ENCODE measurements at places on chromosomes 7 and 10.
A peak's percentile ranks its signal among the peaks of the same experiment; 100 is the strongest.

- DNase-seq = peak; percentile 25
These were observed 164.1 kb upstream of the CDCA7L start for GRCh38 chr7:22109761-22110160.

- DNase-seq = no peak
These were observed 24.6 kb downstream of the GLRX3 start for GRCh38 chr10:130160775-130161174.

- DNase-seq = no peak
These were observed 39.5 kb downstream of the IL2RA start for GRCh38 chr10:6022660-6023059.

GRCh38 chr10:11225935-11226334 lies 208.3 kb downstream of the CELF2 start:
- DNase-seq = no peak

DNA sequence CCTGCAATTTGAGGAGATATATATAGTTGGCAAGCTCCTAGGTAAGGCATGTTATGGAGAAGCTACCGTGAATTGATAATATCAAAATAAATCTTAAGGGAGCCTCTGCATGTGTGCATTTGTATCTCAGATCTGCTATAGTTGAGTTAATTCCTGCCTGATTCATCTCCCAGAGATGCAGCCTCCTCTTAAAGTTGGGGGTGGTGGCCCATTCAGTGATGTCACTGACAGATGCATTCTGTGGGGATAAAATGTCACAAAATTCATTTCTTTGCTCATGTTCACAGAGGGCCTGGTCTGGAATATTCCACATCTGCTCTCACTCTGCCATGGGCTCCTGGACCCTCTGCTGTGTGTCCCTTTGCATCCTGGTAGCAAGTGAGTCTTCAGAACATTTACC lies 185.8 kb upstream of the PRSS1 start:
- DNase-seq = no peak

GRCh38 chr10:110067960-110068770 lies 60.4 kb downstream of the ADD3 start:
- no peak for DNase-seq

GRCh38 chr7:13920053-13920697 lies 69.3 kb downstream of the ETV1 start:
- peak; percentile 98 for DNase-seq

DNA sequence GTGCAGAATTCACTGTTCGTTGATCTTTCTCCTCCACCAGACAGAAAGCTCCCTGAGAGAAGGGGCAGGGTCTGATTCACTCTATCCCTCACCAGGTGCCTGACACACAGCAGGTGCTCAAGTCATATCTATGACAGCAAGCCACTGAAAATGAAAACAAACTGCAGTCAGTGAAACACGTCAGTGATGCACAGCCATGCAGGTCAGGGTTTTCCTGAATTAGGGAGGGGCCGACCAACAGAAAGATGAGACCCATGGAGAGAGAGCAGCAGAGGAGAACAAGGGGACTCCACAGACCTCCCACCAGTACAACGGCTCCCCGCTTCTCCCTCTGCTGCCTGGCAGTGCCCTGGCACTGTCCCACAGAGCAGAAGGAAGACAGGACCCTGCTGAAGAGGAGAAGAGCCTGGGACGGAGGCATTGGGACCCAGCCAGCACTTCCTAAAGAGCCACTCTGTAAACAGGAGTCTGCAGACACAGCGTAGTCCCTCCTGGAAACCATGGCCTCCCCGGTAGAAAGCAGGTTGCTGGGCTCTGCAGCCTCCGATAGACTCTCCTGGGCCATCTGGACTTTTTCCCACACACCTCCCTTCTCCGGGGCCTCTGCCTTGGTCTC lies 50.3 kb downstream of the FAM53B start:
- peak; percentile 53 for DNase-seq

GRCh38 chr7:133275446-133276095 lies 22.7 kb downstream of the EXOC4 start:
- no peak for DNase-seq

DNA sequence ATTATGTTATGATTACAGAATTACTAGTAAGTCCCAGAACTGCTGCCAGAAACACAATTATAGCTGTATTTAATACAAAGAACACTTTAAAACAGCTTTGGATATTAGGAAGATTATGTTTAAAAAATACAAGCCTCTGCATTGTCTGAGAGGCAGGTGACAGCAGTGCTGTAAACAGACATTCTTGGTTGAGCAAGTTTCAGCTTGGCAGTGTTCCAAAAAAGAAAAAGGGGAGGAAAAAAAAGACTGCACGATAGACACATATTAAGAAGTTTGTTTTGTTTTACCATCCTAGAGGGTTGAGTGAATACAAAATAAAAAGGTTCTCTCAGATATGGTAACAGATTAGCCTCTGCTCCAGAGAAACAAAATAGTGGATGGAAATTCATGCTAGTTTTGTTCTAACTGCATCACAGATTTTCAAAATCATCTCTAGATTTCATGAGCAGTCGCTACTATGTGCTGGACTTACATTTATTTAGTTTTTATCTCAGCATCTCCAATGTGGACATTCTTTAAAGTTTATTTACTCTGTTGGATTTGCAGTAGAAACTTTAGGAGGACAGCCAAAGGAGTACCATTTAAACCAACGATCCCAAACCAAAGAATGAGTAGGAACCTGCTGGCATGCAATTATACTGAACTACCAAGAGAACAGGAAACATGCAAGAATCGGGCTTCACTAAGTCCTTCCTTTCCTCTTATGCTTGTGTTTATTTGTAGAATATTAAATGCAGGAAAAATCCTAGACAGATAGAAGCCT lies 9.0 kb downstream of the FAM204A start:
- DNase-seq = peak; percentile 16

- no peak for DNase-seq
These were observed 237.4 kb downstream of the WDR11 start for GRCh38 chr10:121088524-121088923.

DNA sequence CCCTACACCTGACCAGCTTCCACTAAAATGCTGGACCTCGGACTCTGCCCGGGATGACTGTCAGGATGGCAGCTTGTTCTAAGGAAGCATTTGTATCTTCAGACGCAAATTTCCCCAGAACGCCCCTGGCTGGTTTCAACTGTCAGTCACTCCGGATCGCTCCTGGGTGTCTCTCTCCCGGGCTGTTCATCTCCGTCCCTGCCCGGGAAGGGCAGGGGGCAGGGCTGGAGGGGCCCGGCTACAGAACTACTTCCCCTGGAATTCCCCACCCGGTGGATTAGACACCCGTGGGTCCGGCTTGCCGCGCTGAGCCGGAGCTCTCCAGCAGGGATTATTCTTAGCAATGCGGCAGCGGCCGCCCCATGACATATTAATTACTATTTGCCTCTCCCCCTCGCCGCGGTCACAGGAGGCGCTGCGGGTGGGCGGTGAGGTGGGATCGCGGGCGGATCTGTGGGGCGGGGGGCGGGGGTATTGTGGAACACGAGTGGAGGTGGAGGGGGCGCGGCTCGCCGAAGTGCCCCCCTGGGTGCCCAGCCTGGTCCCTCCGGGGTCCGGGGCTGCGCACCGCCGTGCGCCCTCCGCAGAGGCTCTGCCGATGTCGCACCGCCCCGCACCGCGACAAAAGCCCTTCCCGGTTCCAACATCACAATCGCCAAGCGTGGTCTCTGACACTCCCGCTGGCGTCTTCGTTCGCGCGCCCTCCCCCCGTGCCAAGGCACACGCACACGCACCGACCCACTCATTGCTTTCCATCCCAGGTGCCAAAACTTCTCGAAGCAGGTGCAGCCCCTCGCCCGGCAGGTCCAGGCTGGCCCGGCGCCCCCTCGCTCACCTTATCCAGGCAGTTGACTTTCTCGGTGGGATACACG lies 276.1 kb upstream of the NEBL start:
- DNase-seq = peak; percentile 34

DNA sequence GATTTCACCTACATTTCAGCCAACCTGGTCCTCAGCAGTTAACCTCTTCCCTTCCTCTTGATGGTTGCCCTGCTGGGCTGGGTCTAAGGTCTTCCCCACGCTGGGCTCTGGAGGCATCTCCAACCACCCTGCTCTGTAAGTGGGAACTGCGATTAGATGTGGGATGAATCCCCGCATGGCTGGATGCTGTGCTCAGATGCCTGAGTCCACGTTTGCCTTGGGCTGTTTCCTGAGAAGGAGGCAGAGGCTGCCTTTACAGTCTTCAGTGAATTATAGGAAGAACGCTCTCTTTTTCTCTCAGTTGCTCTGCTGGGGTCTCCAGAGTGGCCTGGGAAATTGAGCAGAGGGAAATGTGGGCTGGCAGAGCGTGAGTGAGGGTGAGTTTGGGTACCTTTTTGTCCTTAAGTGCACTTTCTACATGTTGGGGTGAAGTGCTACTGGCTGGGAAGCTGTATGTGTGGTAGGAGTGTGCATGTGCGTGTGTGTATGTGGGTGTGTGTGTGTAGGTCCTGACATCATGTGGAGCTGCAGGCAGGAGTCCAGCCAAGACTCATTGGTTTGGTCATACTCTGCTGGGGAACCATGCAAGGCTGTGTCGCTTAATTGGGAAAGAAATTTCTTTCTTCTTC lies 1.5 kb downstream of the GIMAP8 start:
- no peak for DNase-seq

DNA sequence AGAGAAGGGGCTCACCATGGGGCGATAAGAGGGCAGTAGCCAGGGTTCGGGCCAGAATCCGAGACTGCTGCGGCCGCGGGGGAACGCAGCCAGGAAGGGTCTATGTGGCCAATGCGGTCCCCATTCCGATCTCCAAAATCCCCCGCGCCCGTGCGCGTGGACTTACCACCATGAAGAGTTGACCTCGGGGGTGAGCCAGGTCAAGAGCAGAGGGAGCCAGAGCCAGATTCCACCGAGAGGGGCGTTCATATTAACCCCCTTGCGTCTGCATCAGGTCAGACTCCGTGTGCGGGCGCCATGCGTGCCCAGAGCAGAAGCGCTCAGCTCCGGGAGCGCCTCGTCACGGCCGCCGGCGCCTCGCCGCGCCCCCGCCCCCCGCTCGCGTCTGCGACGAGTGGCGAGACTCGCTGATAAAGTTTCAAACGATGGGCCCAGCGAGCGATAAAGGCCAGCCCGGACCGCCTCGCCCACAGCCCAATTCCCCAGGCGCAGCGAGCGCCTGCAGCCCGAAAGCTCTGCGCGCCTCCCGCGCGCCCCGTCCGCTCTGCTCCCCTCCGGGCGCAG lies at the start of gene WNT2:
TSS of gene WNT2 (minus strand) at position 318 of the 564 bp plus-strand sequence. CDS start at position 249, 69 bp downstream.
- DNase-seq = no peak

- DNase-seq = peak; percentile 84
These were observed 131.8 kb downstream of the SEMA3E start for GRCh38 chr7:83517035-83517700.

GRCh38 chr7:128914566-128915151 lies 4.2 kb upstream of the KCP start:
- DNase-seq = no peak

GRCh38 chr7:113285411-113285810 lies 167.1 kb upstream of the SMIM30 start:
- no peak for DNase-seq

DNA sequence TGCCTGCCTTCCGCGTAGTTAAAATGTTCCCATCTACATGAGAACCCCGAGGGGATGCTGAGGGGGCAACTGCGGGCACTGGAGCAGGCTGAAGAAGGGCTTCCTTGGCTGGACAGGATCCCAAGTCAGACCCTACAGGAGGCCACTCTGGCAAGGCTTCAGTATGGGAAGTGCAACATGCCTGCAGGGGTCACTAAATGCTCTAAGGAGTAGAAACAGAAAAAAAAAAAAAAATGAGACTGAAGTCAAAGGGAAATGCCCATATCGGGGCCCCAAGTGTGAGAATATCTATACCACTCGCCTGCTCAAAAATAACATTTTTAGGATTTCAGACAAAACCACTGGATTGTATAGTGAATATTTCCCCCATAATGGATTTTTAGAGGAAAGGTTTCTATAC lies 33.5 kb downstream of the FAM204A start:
- no peak for DNase-seq

DNA sequence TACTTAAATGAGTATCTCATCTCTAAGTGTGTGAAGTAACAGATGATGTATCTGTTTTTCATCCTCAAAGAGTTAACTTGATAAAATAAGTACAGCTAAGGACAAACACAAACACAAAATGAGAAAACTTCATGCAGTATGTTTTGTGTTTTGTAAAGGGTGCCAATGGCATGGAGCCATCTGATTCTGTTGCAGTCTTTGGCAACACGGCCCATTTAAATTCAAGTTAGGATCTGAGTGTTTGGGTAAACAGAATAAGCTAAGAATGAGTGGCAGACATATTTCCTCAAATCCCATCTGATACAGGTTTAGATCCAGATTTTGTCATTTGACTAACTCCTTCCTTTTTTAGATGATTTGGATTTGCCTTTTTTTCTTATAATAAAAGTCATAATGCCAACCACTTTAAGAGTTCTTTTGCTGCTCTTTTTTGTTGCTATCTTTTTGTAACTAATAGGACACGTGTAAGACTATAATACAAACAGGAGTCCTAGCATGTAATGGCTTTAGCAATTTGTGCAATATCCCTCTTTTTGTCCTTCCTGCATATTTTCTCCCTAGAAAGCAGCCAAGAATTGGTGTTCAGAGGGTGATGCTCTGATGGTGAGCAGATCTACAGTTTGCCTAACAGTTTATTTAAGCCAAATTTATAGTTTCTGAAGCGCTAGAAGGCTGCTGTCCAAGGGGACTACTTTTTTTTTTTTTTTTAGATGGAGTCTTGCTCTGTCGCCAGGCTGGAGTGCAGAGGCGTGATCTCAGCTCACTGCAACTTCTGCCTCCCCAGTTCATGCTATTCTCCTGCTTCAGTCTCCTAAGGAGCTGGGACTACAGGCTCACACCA lies 18.9 kb upstream of the ACTA2 start:
- no peak for DNase-seq

DNA sequence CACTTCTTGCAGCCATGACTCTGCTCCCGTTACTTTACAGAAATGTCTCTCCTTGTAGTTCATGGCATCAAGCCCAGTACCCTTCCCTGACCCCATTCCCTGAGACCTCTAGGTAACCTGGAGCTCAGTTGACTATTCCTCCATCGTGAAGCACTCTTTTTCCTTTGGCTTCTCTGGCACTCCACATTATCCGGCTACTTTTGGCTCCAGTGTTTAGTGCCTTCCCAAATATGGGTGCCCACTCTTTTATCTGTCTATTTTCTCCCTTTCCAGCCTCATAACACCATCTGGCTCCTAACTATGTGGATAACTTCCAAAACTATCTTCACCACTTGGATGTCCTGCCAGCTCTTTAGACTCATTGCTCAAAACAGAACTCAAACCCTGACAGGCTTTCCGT lies 744.7 kb upstream of the GALNT17 start:
- DNase-seq = no peak

DNA sequence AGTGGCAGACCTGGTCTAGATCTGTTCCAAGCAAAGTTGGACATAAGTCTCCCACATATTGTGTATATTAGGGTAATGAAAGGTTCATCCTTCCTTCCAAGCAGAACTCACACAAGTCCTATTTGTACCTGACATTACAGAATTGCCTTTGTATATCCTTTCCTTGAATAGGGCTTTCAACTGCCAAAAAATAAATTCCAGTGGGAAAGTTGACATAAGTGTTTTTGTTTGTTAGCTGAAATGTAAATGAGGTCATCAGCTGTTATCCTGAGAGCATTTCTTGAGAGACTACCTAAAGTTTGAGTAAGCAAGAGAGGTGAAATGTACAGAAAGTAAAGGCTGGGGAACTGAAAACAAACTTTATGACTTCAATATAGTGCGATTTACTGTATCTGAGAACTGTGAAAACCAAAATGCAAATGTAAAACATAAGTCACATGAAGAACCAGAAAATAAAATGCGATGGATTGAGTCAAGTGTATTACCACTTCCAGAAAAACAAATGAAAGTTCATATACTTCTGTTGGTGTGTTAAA lies 527.3 kb upstream of the SEMA3D start:
- DNase-seq = no peak

All from SHP77 (cell line).